ENCODE measurements at places on chromosomes 4 and X.

- no peak for DNase-seq
These were observed 66.7 kb upstream of the PJA1 start for GRCh38 chrX:69231903-69232302.

DNA sequence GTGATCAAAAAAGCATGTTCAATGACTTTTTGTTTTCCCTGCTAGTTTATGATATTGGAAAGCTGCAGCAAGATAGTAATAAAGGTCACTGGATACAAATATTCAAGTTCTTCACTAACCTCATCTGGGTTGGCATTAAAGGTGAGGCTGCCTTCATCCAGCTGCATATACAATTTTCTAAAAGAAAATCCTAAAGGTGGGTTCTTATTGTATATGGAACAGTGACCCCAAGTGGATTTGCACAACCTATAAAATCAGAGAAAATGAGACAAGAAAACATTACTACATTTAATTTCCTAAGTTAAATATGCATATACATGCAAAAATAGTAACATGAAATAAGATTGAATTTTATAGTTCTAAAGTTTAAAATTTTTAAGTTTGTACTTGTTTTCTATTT, 23.9 kb downstream of the FBXO8 start:
- no peak for DNase-seq

GRCh38 chr4:7195546-7196287, 3.4 kb downstream of the SORCS2 start:
- no peak for DNase-seq

- no peak for DNase-seq
These were observed 4.5 kb upstream of the PDE6B start for GRCh38 chr4:620851-621261.

DNA sequence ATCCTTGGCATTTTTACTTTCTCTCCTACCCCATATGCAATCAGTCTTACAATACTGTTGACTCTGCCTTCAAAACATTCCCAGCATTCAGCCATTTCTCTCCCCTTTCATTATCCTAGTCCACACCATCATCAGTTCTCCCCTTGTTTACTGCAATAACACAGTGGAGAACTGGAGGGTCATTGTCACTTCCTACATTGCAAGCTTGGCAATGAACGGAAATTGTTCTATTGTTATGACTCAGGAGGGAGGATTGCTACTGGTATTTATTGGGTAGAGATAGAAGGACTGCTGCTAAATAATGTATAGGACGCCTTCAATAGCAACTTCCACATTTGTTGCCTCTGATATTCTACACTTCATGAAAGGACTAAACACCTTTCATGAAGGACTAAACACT, 231.8 kb downstream of the BANK1 start:
- no peak for DNase-seq

DNA sequence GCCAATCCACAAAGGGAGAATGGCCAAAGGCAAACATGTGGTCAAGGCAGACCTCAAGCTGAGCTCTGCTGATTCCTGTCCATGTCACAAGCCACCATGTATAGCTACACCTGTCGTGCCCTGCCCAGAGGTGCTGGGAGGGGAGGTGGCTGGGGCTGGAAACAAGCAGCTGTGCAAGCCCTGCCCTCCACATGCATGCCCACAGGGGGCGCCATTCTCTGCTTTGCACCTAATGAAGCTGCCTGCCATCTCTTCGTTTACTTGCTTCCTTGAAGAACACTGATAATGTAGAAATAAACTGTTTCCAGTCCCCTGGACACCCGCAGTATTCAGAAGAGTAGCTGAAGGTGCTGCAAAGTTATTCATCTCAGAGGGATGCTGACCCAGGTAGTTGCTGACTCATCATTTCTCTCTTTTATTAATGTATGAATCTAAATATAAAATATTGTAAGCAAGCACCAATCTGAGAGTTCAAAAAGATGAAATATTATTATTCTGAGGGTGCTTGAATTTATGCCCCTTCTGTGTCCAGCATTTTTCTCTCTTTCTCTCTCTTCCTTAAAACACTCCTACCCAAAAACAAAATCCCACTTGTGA, 278.6 kb downstream of the ADGRA3 start:
- no peak for DNase-seq

- no peak for DNase-seq
These were observed 2342.1 kb downstream of the PCDH7 start for GRCh38 chr4:33062155-33062806.

DNA sequence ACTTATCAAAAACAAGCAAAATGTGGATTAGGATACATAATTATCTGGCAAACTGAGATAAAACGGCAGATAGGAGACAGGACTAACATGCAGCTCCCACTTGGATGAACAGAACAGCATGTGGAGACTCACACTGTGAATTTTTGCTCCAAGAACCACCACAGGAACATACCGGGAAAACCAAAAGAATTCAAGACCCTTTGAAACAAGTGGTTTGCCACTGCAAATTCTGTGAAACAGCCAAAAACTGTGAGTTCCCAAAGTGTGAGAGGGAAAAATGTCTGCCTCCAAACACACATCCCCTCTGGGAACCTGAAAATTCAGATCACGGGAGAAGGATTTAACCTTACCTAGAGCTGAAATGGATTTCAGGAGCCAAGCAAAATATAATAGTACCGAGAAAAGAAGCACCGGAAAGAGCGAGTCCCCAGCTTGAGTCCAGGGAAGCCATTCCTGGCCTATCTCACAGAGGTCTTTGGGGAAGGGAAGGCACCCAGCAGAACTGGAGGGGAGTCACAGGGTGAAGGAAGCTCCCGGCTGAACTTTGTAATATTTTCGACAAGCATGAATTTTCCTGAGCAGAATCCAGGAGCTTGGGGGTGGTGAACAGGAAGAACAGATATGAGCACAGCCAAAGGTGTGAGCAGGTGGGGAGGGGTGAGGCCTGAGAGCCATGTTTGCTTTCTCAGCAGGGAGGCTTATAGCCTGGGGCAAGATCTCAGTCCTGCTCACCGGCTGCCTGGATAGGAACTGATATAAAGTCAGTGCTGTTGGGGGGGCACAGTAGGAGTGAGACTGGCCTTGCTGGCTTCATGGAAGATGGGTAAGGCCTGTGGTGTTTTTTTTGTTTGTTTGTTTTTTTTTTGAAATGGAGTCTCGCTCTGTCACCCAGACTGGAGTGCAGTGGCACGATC, 23.9 kb downstream of the MANBA start:
- no peak for DNase-seq

GRCh38 chrX:49153467-49153866, 9.1 kb upstream of the MAGIX start:
- no peak for DNase-seq

- DNase-seq, result no peak
These were observed 18.1 kb upstream of the FAM241A start for GRCh38 chr4:112127048-112127637.

DNA sequence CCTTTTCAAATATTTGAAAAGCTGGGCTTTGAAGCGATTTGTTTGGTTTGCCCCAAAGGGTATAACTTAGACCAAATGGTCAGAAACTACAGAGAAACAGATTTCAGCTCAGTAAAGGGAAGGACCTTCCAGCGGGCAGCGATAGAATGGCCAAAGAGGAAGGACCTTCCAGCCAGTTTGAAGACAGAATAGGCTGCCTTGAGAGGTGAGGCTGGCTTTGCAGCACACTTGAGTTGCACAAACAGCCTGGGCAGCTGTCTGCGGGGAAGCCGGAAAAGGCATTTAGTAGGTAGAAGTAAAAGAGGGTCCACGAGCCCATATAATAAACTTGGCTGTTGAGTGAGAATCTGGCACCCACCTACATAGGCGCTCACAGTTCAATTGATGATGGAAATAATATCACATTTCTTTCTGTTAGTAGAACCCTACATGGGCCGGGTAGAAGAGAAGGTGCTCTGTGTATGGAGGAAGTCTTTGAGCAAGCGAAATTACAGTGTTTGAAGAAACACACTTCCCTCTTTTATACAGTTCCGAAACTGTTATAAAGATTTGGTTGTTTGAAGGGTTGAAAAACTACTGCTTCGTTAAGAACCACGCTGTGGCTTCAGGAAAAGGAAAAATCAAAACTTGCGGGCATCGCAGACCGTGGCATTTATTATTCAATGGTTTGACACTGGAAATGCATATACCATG, 75.0 kb upstream of the SORBS2 start:
- DNase-seq, result no peak

- no peak for DNase-seq
These were observed 9.0 kb downstream of the ZNF827 start for GRCh38 chr4:145929415-145930178.

GRCh38 chrX:121570072-121570841, 522.8 kb downstream of the GLUD2 start:
- no peak for DNase-seq

GRCh38 chr4:121594796-121595526, 101.8 kb downstream of the ANXA5 start:
- no peak for DNase-seq

GRCh38 chr4:140753329-140753728, 2.9 kb downstream of the TBC1D9 start:
- DNase-seq, result no peak

- no peak for DNase-seq
These were observed 401.8 kb downstream of the PABPC4L start for GRCh38 chr4:133799717-133800315.

- DNase-seq, result no peak
These were observed 750 bp downstream of the ARMCX5 start for GRCh38 chrX:102599951-102600579.
